ENCODE measurements at places on chromosomes 7 and 10.

- H3K36me3 ChIP-seq: no peaks in the 10 kb centered on the region
- no peak overlapping the region for H3K4me3 ChIP-seq
- peaks cover 13% of the 10 kb centered on the region for H3K27me3 ChIP-seq
Measured at GRCh38 chr7:1616741-1617140, 46.9 kb upstream of the PSMG3 start.

- no peaks in the 10 kb centered on the region for H3K27me3 ChIP-seq
- no peak overlapping the region for H3K4me3 ChIP-seq
- DNase-seq: no peak
- 0 out of 2 replicates have a peak, but pooled peaks cover 4% of the 10 kb centered on the region for H3K4me1 ChIP-seq
- no peak overlapping the region for H3K27ac ChIP-seq
- no peaks in the 10 kb centered on the region for H3K36me3 ChIP-seq
Measured at GRCh38 chr7:78675511-78675910, 778.0 kb downstream of the MAGI2 start.

GRCh38 chr7:68014031-68014736 is 1017.6 kb downstream of the TYW1 start:
- H3K27ac ChIP-seq: no peak overlapping the region
- no peaks in the 10 kb centered on the region for H3K27me3 ChIP-seq
- H3K36me3 ChIP-seq: no peaks in the 10 kb centered on the region
- no peak for DNase-seq
- no peak overlapping the region for H3K4me3 ChIP-seq

- H3K27me3 ChIP-seq: no peaks in the 10 kb centered on the region
- no peak for DNase-seq
- peak overlapping the region; percentile 97 for H3K4me3 ChIP-seq
- no peaks in the 10 kb centered on the region for H3K36me3 ChIP-seq
- H3K27ac ChIP-seq: no peak overlapping the region
Measured at GRCh38 chr10:104232613-104233102, 494 bp upstream of the CFAP43 start.

- H3K4me3 ChIP-seq: no peak overlapping the region
- H3K27ac ChIP-seq: no peak overlapping the region
- H3K27me3 ChIP-seq: no peaks in the 10 kb centered on the region
- H3K4me1 ChIP-seq: no peaks in the 10 kb centered on the region
- no peaks in the 10 kb centered on the region for H3K36me3 ChIP-seq
Measured at GRCh38 chr10:123530166-123530870, 135.8 kb upstream of the GPR26 start.

- no peak overlapping the region for H3K4me3 ChIP-seq
- H3K36me3 ChIP-seq: no peaks in the 10 kb centered on the region
- H3K4me1 ChIP-seq: peaks cover 4% of the 10 kb centered on the region
- no peak overlapping the region for H3K27ac ChIP-seq
Measured at GRCh38 chr7:114819616-114820362, 102.1 kb upstream of the MDFIC start.

- H3K36me3 ChIP-seq: peaks cover 32% of the 10 kb centered on the region
- no peak for DNase-seq
- no peak overlapping the region for H3K4me3 ChIP-seq
- H3K27ac ChIP-seq: no peak overlapping the region
- H3K4me1 ChIP-seq: no peaks in the 10 kb centered on the region
Measured at GRCh38 chr7:8035192-8035591, 66.6 kb downstream of the GLCCI1 start.

DNA sequence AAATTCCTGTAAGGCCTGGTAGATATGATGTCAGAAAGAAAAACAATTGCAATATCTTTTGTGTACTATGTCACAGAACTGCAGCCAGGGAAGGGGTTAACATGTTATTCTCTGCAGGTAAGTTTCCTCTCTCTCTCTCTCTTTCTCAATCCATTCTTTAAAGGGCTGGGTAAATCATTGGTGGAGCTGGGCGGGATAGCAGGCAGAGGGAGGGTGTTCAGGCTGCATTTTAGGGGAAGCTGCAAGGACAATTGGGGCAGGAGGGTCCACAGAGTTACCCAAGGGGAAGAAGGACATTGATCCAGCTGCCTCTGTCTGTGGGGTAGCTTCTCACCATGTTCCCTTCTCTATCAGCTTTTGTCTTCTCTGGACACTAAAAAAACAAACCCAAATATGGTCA is 153.9 kb upstream of the BMPER start:
- no peak overlapping the region for H3K4me3 ChIP-seq
- no peak overlapping the region for H3K27ac ChIP-seq
- peaks cover 7% of the 10 kb centered on the region for H3K4me1 ChIP-seq

DNA sequence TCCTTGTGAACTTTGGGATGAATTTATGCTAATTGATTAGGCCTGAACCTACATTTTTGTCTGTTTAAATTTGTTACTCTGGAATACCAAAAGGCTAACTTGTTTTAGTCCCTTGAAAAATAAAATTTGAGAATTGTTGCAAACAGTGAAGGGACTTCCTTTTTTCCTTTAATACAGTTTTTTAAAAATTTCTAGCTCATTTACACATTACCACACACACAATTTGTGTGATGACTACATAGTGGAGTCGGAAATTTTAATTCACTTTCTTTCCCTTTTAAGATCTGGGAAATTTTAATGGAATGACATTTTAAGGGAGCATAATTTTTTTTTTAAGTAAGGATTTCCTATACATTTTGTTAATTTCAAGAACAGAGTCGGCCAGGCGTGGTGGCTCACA is 8.6 kb upstream of the TMEM236 start:
- no peak overlapping the region for H3K4me3 ChIP-seq
- no peaks in the 10 kb centered on the region for H3K36me3 ChIP-seq
- H3K27ac ChIP-seq: no peak overlapping the region
- H3K27me3 ChIP-seq: no peaks in the 10 kb centered on the region
- DNase-seq: no peak

DNA sequence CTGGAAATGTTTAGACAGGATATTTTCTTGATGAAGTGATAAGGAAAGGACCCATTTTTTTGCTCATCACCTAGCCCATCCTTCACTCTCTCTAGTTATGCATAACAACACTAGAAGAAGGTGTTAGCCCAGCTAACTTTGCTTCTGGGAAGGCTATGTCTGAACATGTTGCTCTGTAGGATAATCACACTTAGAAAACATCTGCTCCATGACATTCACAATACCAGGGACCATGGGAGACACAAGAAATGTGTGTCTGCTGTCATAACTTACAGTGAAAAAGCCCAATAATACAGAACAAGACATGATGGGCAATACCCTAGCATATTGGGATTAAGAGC is 13.9 kb upstream of the ZNF282 start:
- H3K27ac ChIP-seq: peak overlapping the region; percentile 17
- H3K4me3 ChIP-seq: no peak overlapping the region
- DNase-seq: no peak
- peaks cover 55% of the 10 kb centered on the region for H3K36me3 ChIP-seq

GRCh38 chr10:7572391-7572790 is 94.4 kb downstream of the ITIH5 start:
- H3K36me3 ChIP-seq: no peaks in the 10 kb centered on the region
- H3K27ac ChIP-seq: no peak overlapping the region
- no peaks in the 10 kb centered on the region for H3K27me3 ChIP-seq
- DNase-seq: no peak

- no peaks in the 10 kb centered on the region for H3K27me3 ChIP-seq
- H3K4me3 ChIP-seq: no peak overlapping the region
- H3K36me3 ChIP-seq: no peaks in the 10 kb centered on the region
- DNase-seq: no peak
- peak overlapping the region; percentile 88 for H3K27ac ChIP-seq
Measured at GRCh38 chr10:107733328-107734130, 569.0 kb upstream of the SORCS1 start.

DNA sequence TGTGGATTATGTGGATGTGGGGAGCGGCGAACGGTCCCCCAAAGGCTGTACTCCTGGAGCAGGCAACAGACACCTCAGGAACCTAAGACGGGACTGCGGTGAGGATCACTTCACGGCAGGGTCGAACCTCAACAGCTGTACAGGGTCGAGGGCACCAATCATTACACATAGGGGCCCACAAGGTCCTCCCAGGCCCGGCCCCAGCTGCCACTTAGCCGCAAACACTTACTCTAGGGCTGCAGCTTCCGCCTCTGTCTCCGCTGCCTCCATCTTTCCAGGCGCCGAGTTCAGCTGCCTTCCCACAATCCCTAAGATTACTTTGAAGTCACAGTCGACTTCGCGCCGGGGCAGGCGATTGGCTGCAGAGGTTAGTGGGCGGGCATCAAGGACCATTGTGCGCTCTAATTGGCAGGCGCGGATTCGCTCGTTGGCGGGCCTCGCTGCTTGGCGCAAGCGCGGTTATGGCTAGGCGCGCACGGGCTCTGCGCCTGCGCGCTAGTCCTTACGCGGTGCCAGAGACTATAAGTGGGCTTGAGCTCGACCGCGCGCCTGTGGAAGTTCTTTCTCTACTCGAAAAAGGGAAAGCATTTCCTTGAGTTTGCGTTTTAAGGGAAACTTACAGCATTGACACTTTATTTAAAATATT is at the start of gene ZWINT:
ZWINT (minus strand) TSS at position 293 of the 646 bp plus-strand sequence; CDS start at position 270, 23 bp downstream.
- no peaks in the 10 kb centered on the region for H3K27me3 ChIP-seq
- peak; percentile 90 for DNase-seq
- H3K27ac ChIP-seq: peak within 1 kb of the TSS; percentile 79
- H3K4me3 ChIP-seq: peak within 1 kb of the TSS; percentile 76
- no peaks in the 10 kb centered on the region for H3K4me1 ChIP-seq

- H3K27ac ChIP-seq: no peak overlapping the region
- no peaks in the 10 kb centered on the region for H3K4me1 ChIP-seq
- H3K36me3 ChIP-seq: no peaks in the 10 kb centered on the region
- DNase-seq: no peak
- peaks cover 35% of the 10 kb centered on the region for H3K27me3 ChIP-seq
Measured at GRCh38 chr7:48225101-48225500, 53.8 kb downstream of the ABCA13 start.

DNA sequence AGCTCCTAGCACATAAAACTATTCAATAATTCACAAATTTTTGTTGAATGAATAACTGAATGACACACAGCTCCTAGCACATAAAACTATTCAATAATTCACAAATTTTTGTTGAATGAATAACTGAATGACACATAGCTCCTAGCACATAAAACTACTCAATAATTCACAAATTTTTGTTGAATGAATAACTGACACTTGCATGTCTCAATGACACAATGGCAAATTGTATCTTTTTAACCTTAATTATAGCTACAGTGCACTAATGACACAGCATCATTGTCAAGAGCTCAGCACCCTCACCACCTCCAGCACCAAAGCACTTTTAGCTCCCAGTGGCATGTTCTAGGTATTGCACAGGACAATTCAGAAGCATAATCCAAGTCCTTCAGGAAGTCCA is 131.6 kb downstream of the PDE1C start:
- H3K27ac ChIP-seq: 0 out of 2 replicates have a peak overlapping the region, but pooled peaks have one; percentile 0
- H3K36me3 ChIP-seq: no peaks in the 10 kb centered on the region
- no peaks in the 10 kb centered on the region for H3K27me3 ChIP-seq
- H3K4me1 ChIP-seq: peaks cover 4% of the 10 kb centered on the region
